Activated CD8-positive, alpha-beta memory T cell treated with anti-CD3 and anti-CD28 coated beads, Interleukin-2, amount 50 U/mL, for 48 hours (primary cell): ENCODE measurements at places on chromosomes 12 and 14.
A peak's percentile ranks its signal among the peaks of the same experiment; 100 is the strongest.

GRCh38 chr12:53737093-53737808, 10.0 kb upstream of the CALCOCO1 start:
- DNase-seq: no peak

GRCh38 chr12:65655074-65655493, 169.2 kb upstream of the HMGA2 start:
- no peak for DNase-seq

GRCh38 chr14:101105045-101105444, 201.5 kb upstream of the RTL1 start:
- peak; percentile 13 for DNase-seq

DNA sequence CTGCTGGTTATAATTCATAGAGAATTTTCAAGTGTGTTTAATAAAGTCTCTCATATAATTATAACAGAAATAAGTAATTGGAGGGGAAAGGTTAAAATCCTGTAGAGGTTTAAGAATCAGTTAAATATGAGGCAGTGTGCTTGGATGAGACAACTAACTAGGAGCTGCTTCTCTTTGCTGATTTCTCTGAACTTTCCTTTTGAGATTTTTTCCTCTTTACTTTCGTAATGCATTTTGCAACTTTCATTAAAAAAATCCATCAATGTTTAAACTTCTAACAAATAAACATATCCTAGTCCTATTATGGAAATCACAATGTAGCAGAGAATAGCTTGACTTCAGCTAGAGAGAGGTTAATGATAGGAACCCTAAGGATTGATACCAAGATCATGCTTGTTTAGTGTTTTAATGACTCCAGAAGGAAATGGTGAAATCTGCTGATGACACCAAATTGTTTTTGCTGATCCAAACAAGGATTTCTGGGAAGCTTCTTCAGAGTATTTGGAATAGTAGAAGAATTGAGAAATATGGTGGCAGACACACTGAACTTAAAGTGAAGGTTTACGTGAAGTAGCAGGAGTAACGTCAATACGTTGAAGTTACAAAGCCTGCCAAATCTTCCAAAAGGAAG, 122.6 kb downstream of the RAD51B start:
- DNase-seq: no peak

GRCh38 chr14:22622255-22622654, 21.9 kb downstream of the OR6J1 start:
- no peak for DNase-seq

DNA sequence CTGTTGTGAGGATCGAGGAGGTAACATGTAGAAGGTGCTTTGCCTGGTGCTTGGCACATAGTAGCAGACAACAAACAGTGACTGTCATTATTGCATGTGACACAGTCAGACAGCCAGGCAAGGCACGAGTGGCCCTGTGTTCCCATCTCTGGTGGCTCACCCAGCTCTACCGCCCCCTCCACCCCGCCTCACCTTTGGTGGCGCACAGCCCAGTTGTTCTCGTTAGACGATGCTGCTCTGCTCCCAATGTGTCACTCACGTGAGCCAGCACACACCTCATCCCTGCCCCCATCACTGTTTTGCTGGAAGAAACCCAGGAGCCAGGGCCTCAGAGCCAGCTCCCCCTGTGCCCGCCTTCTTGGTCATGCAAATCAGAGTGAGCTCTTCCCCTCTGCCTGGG, 113.3 kb downstream of the CALM1 start:
- no peak for DNase-seq
